BE2C (cell line): ENCODE measurements at places on chromosomes 2 and 18.
A peak's percentile ranks its signal among the peaks of the same experiment; 100 is the strongest.

- DNase-seq, result no peak
These were observed 27.5 kb downstream of the ARID5A start for GRCh38 chr2:96564026-96564425.

GRCh38 chr18:23225503-23225902 lies 90.2 kb downstream of the CABLES1 start:
- DNase-seq, result no peak

- no peak for DNase-seq
These were observed 62.3 kb downstream of the TRIB2 start for GRCh38 chr2:12778811-12779579.

- no peak for DNase-seq
These were observed 42.7 kb downstream of the ZNF516 start for GRCh38 chr18:76452357-76452756.

DNA sequence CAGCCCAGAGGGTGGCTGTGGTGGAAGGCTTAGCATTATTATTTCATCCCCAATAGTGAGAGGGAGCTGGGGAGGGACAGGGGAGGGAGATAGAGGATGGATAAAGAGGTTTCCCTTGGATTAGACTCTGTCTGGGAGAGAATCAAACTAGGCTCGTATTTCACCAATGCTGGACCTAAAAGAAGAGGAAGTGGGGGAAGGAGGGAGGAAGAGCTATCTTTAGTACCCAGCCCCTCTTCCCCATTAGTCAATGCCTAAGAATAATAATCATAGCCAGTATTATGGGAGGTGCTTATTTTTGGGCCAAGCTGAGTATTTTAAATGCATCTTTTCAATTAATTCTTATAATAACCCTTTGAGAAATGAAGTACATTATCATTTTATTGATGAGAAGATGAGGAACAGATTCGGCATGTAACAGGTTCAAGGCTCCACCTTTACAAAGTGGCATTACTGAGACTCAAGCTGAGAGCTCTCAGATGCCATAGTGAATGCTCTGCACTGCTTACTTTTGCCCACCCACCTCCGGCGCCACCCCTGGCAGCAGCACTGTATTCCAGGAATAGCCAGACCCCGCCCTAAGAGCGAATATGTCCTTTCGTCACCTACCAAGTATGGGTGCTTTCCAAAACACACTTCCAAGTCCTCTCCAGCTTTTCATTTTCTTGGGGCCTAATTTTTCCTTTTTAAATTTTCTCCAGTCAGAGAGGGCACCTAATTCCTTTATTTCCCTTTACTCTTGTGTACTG lies 21.0 kb downstream of the PAX8 start:
- no peak for DNase-seq

GRCh38 chr2:226544596-226545210 lies 254.9 kb downstream of the IRS1 start:
- no peak for DNase-seq

- no peak for DNase-seq
These were observed 38.0 kb downstream of the NPAS2 start for GRCh38 chr2:100857915-100858314.

- peak; percentile 6 for DNase-seq
These were observed 70.7 kb downstream of the PRELID3A start for GRCh38 chr18:12478269-12479047.

DNA sequence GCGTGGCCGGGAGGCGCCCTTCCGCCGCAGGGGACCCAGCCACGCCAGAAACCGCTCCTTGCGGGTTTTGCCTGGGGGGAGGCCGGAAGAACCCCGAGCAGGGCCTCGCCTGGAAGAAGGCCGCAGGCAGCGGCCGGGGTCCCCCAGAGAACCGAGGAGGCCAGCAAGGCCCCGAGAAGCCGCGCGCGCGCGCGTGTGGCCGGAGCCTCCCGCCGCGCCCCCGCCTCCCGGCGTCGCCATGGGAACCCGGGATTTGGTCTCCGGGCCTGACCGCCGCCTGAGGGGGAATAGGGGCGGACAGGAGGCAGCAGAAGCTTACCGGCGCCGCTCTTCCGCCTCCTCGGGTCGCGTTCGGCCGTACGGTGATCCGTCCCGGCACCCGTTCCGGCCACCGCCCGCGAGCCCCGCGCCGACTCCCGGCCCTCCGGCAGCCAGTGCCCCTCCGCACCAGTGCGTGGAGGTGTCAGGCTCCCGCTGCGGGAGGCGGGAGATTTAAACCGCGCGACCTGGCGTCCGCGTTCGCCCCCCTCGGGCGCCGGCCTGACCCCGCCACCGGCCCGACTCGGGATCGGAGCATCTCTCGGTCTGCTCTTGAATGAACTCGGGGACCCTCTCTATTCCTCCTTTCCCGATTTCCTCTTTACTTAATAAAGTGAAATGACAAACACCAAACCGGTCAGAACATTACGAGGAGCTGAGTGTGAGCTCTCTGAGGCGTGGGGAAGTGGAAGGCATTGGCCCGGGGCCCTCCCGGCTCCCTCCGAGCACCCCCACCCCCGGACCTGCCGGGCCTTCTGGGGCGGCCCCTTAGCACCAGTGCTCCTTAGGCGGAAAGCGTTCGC lies at the start of gene ICA1L:
Gene ICA1L, minus strand, starts transcription at position 467 of the 842 bp plus-strand sequence. CDS start 42,757 bp downstream, outside the sequence.
- DNase-seq, result peak; percentile 85

GRCh38 chr2:230775737-230776136 lies 63.1 kb downstream of the CAB39 start:
- no peak for DNase-seq

- peak; percentile 55 for DNase-seq
These were observed 128.6 kb downstream of the KCTD1 start for GRCh38 chr18:26419746-26420145.

- DNase-seq, result no peak
These were observed 48.5 kb upstream of the LOXHD1 start for GRCh38 chr18:46705521-46705920.

DNA sequence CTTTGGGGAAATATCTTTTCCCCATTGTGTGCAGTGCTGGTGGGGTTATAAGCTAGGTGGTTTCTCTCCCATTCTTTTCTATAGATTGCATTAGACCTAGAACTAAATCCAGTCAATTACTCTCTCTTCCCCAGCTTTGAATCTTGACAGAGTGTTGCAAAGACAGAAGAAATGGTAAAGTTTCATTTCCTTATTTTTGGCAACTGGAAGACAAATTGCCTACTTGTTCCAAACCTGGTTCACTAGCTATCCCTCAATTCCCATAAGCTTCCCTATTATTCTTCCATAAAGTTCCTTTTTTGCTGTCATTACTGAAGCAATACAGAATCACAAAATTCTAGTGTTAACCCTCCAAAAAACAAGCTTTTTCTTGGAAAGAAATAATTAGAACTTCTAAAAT lies 94.0 kb upstream of the ITGA4 start:
- no peak for DNase-seq

GRCh38 chr2:238945433-238946150 lies 97.7 kb downstream of the TWIST2 start:
- DNase-seq, result peak; percentile 51

DNA sequence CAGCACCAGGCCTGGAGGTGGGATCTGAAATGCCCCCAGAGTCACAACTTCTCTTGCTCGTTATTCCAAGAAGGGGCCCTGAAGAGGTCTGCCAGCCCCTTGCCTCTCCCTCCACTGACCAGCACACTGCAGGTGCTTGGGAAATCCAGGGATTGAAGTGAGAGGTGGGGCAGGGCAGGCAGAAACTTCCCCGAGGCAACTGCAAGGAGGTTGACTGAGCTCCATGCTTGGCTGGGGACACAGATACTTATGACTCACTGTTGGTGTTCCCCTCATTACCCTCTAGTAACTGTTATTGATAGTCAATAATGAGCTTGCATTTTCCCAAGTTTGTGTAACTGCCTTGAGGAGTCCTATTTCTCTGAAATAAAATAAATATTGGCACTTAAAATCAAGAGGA lies 47.5 kb downstream of the MARCO start:
- DNase-seq, result no peak

- no peak for DNase-seq
These were observed 39.0 kb downstream of the FAM171B start for GRCh38 chr2:186732843-186733242.

DNA sequence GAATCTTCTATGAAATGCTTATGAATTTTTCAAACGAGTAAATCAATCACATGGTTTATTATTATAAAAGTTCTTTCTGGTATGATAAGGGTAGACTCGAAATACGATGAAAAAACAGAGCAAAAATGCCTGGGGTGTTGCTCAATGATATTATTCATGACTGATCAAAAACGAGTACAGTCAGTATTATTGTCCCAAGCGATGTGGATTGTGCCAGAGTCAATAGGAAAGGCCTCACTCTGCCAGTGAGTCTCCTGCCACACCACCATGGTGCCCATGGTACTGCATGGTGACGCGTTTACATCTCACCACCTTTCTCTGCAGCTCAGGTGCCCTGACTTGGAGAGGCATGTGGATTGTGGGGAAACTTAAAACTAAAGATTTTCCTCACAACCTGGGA lies 58.5 kb downstream of the KCTD1 start:
- no peak for DNase-seq

- DNase-seq, result peak; percentile 59
These were observed 674 bp upstream of the ERBB4 start for GRCh38 chr2:212539072-212539880.

GRCh38 chr18:33135951-33136660 lies 304.4 kb downstream of the CCDC178 start:
- DNase-seq, result no peak

DNA sequence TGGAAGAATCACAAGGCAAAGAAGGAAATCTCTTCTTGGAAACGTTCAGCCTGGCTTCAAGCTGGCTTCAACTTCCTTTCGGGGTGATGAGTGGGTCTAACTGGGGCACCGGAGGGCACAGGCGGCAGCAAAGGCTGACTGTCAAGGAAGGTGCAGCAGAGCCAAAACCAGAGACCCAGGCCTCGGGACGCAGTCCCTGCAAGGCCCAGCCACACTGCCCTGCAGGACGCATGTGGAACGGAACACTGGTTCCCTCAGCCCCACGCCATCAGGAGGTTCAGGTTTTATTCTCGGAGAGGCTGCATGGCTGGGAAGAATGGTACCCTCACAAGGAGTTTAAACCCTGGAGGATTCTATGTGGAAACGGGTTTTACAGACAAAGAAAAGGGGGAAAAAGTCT lies 165.5 kb downstream of the HDAC4 start:
- DNase-seq, result no peak

DNA sequence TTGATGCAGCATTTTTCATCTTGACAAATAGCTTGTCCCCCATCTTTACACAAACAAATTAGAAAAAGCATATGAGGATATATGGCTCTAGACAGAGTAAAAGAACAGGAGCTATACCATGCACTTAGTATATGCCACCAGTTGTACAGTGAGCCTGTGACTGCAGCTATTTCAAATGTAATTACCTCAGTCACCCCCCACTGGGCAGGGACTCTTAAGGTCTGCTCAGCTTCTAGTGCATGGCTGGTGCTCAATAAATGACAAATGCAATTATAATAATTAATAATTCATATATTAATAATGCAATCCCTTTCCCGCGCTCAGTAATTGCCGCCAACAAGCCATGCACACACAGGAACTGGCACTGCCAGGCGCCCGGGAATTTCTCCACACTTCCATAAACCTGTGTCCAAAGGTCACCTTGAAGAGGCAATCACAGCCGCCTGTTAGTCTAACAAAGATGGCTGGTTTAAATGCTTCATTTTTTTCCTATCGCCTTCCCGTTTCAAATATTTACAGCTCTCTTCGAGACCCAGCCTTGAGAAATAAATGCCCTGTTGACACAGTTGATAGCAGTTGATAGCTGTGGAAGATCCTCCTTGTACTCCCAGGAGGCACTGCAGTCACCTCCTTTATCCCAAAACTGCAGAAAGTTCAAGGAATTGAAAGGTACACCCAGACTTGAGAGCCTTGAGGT lies 156.6 kb downstream of the INO80D start:
- no peak for DNase-seq

DNA sequence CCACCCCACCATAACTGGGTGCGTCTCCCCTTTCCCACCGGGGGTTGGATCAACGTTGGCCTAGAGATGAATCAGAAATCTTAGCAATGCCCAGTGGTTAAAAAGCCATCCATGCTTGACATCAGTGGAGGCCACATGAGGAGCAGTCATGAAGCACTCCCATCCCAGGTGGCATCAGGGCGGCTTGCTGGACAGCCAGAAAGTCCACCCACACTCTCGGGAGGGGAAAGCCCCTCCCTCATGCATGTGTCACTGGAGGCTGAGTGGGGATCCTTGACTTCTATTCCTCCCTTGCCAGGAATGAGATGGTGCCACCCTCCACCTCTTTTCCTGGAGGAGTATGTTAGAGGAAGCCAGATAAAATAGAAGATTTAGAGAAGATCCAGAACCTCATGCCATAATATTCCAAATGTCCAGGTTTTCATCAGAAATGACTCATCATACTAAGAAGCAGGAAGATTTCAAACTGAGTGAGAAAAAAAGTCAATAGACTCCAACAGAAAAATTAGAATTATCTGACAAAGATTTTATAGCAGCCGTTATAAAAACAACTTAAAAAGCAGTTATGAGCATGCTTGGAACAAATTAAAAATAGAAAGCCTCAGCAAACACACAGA lies 507.1 kb upstream of the ID2 start:
- no peak for DNase-seq

GRCh38 chr2:174717273-174717672 lies 47.0 kb downstream of the CHRNA1 start:
- DNase-seq, result no peak

DNA sequence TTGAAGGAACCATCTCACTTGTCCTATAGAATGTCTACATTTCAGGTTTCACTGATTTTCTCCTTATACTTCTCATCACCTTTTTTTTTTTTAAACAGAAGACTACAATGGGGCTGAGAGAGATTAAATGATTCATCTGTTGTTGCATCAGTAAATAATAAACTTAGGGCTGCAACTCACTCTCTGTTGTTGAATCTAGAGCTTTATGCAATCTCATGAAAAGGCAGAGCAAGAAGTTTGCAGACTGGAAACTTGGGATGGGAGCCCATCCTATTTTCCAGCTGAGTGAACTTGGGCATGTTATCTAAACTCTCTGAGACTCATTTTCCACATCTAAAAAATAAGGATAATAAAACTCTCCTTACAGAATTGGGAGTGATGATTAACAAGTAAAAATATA lies 58.4 kb downstream of the PDE1A start:
- DNase-seq, result no peak

DNA sequence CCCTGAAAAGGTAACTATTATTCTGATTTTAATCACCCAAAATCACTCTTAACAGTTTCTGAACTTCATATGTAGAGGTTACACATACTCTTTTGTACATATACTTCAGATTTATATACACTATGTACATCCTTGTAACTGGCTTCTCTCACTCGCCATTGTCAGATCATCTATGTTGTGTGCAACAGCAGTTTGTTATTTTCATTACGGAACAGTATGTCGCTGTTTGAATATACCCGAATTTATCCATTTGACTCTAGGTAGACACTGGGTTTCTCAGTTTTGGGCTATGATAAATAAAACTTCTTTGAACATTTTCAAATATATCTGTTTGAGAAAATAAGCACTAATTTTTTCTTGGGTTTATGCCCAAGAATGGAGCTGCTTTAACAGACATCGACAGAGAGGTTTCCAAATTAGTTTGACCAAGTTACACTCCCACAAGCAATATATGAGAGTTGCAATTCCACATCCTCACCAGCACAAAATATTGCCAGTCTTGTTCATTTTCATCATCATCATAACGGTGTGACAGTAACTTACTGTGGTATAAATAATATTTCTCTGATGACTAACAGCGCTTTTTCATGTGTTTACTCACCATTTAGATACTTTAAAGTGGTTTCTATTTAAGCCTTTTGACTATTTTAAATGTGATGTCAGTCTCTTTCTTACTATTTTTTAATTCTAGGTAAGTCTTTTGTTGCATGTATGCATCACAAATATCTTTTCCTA lies 80.9 kb downstream of the SMC6 start:
- DNase-seq, result no peak

GRCh38 chr2:95799892-95800291 lies 191.7 kb downstream of the ANKRD36C start:
- no peak for DNase-seq

GRCh38 chr2:146939991-146940685 lies 904.7 kb upstream of the ACVR2A start:
- DNase-seq, result no peak
